ENCODE measurements at places on chromosomes 2 and 18.

- DNase-seq, result no peak
- H3K36me3 ChIP-seq, result no peaks in the 10 kb centered on the region
- no peak overlapping the region for H3K4me3 ChIP-seq
These were observed 193.2 kb downstream of the TPGS2 start for GRCh38 chr18:36635414-36636096.

DNA sequence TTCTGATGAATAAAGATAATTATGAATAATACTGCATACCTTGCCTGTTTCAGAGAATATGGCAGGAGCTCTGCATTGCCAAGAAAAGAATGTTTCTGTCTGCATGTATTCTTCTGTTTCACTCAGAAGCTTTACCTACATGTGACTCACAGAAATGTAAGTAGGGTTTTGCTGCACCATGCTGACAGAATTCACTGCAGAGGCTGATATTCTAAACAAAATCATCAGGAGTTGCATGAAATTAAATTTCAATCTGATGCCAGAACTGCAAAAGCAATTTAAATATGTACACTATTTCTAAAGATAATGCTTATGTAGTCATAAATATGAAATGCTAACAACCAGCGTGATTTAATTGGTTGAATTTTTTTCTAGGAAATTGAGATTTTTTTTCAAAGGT lies 332.8 kb upstream of the FSHR start:
- no peak overlapping the region for H3K4me3 ChIP-seq
- no peak overlapping the region for H3K27ac ChIP-seq
- no peak for DNase-seq
- H3K36me3 ChIP-seq, result no peaks in the 10 kb centered on the region

DNA sequence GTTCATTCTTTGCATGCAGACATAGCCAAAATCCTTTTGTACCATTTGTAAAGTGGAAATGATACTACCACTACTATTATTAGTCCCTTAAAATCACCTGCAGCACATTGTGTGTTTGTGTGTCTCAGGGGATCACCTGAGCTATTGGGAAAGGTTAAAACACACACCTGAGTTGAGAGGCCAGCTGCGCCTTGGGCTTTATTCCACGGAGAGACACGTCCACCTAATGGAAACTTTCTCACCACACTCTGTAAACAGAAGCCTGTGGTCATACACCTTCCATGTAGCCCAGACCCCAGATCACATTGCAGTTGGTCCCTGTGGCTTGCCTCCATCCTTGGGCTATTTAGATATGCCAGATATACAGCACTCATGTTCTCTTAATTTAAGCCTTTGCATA lies 81.8 kb upstream of the SH3BP4 start:
- H3K27me3 ChIP-seq, result no peaks in the 10 kb centered on the region
- H3K4me1 ChIP-seq, result no peaks in the 10 kb centered on the region
- DNase-seq, result no peak
- H3K4me3 ChIP-seq, result no peak overlapping the region

DNA sequence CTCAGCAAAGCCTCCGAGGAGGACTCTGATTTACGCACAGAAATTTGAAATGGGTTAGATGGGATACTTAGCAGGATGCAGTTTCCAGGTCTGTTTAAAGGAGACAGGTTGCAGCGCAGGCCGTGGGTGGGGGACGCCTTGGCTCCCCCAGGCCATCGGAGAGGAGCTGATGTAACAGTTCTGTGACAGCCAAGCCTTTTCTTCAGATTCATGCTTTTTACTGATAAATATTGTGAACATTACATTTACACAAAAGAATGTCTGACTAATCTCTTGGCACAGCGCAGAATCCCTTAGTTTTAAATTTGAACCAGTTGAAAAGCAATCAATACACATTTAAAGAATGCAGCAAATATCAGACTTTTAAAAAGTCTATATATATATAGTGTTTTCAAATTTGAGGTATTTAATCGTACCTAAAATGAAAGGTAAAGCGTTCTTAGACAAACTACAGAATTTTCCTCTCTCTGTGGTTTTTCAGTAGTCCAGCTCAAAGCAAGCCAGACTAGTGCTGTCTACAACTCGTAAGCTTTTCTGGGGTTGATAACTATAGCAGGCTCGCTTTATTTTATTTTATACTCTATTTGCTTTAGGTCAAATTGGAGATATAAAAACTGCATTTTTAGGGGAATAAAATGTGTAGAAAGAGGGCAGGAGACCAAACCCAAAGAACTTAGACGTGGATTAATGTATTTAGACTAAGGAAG lies 221.9 kb downstream of the PIEZO2 start:
- no peaks in the 10 kb centered on the region for H3K36me3 ChIP-seq
- no peak overlapping the region for H3K4me3 ChIP-seq
- no peaks in the 10 kb centered on the region for H3K27me3 ChIP-seq
- no peak for DNase-seq
- H3K27ac ChIP-seq, result peak overlapping the region; percentile 10
- peaks cover 11% of the 10 kb centered on the region for H3K4me1 ChIP-seq

- no peaks in the 10 kb centered on the region for H3K4me1 ChIP-seq
- H3K27me3 ChIP-seq, result no peaks in the 10 kb centered on the region
- no peaks in the 10 kb centered on the region for H3K36me3 ChIP-seq
- no peak for DNase-seq
- H3K27ac ChIP-seq, result no peak overlapping the region
- H3K4me3 ChIP-seq, result no peak overlapping the region
These were observed 690.8 kb upstream of the CELF4 start for GRCh38 chr18:38256366-38256765.

All from tibial nerve (tissue), 4 donors.